Thymus (tissue), 14 donors: ENCODE measurements at places on chromosomes 7 and 10.

GRCh38 chr10:2641028-2641427 lies 426.3 kb upstream of the PFKP start:
- no peak for DNase-seq

DNA sequence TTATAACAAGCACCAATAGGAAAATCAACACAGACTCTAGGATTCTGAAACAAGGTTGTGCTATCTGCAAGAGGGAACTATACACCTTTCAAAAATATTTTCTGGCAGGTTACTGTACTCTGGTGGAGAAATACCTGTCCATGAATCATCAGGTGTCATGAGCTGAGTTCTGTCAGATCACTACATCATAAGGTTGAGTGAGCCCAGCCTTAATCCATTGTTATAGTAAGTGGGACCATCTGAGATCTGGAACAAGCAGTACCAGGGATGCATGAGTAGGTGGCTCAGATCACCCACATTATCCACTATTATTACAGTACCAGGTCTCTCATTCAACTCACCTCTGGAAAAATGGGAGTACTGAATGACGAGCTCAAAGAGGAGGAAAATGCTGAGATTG lies 212.4 kb downstream of the DGKI start:
- DNase-seq, result no peak

DNA sequence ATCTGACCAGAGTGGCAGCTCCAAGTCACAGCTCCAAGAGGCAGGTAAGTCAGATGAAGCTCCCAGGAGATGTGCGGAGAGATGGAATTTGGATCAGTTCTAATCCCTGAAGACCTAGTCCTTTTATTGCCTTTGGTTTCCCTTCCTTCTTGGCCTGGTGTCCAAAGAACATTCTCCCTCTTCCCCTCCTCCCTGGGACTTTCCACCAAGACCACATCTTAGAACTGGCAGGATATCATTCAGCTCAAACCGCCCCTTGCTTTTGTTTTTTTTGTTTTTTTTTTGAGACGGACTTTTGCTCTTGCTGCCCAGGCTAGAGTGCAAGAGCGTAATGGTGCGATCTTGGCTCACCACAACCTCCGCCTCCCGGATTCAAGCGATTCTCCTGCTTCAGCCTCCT lies 190.8 kb downstream of the GFRA1 start:
- DNase-seq, result no peak

DNA sequence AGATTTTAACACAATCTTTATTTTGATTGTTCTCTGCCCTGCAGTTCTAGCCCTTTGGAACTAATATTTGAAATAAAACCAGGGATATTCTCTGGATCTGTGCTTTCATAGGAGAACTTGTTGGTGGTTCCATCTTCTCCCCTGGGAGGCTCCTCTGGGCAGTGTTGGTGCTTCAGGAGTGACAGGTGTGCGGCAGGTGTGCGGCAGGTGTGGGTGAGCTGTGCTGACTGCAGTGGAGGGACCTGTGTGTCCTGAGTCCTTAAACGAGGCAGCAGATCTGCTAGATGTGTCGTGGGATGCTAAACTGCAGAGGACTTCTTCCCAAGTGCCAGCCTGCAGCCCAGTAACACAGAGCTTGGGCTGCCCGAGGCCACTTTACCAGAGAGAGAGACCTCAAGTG lies 98.4 kb downstream of the LYZL1 start:
- no peak for DNase-seq

- DNase-seq, result no peak
Observed at GRCh38 chr10:132354356-132355094, 22.5 kb downstream of the LRRC27 start.

GRCh38 chr10:5284311-5285057 lies 80.3 kb upstream of the UCN3 start:
- DNase-seq, result peak; percentile 42

DNA sequence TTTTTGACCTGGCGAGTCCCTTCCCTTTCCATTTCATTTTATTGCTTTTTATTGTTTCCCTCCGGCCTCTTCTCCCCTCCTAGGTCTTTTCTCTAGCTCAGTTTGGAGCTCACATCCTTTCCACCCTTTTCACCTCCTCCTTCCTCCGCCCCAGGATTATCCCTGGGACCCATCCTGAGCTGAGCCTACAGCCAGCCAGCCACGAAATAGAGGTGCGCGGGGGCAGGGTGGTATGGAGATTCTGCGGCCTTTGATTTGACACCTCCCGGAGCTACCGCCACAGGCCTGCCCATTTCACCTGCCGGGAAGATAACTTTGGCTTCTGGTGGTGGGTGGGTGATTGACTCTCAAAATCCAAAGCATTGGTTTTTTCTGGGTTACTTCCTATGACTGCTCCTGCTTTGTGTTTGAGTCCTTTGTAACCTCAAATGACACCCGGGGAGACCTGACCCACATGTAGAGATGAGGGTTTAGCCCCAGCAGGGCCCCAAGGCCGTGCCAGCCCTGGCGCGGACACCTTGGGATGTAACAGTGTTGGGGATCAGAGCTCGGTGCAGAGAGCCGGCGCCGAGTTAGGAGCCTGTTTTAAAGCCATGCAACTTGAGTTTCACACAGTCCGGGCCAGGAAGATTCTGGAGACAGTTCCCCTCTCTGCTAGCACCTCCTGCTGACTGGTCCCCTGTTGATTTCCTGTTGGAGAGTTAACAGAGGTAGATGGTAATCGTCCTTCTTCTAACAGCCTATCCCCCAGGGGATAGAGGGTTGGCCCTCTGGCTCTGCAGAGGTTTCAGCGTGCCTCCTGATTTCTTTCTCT lies 1.5 kb downstream of the DUSP5 start:
- no peak for DNase-seq

DNA sequence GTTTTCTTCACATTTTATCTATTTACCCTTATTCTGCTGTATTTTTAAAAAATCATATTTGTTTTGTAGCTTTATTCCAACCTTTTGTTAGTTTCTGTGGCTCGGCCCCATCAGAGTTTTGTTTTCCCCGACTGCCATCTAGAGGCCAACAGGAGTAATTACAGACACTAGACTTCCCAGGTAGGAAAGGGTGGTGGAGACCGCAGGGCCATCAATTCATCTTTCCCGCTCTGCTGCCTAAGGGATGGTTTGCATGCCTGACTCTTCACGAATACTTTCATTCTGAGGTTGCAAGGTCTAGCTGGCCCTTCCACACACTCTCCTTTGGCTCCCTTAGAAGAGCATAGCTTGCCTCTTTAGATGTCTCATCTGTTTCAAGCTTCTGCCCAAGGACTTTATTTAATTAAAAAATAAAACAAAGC lies 38.3 kb downstream of the LYZL2 start:
- peak; percentile 50 for DNase-seq

GRCh38 chr10:44400541-44400940 lies 15.6 kb upstream of the CXCL12 start:
- DNase-seq, result no peak

- no peak for DNase-seq
Observed at GRCh38 chr10:48258105-48258504, 16.4 kb downstream of the FRMPD2 start.

- DNase-seq, result no peak
Observed at GRCh38 chr7:130009848-130010688, 41.1 kb downstream of the ZC3HC1 start.

DNA sequence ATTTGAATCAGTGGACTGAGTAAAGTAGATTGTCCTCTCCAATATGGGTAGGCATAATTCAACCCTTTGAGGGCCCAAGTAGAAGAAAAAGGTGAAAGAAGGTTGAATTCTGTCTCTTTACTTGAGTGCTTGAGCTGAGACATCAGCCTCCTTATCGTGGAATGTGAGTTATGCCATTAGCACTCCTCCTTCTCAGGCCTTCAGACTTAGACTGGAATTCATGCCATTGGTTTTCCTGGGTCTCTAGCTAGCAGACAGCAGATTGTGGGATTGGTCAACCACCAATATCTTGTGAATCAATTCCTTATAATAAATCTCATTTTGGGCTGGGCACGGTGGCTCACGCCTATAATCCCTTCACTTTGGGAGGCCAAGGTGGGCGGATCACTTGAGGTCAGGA lies 89.2 kb downstream of the CUL2 start:
- no peak for DNase-seq

DNA sequence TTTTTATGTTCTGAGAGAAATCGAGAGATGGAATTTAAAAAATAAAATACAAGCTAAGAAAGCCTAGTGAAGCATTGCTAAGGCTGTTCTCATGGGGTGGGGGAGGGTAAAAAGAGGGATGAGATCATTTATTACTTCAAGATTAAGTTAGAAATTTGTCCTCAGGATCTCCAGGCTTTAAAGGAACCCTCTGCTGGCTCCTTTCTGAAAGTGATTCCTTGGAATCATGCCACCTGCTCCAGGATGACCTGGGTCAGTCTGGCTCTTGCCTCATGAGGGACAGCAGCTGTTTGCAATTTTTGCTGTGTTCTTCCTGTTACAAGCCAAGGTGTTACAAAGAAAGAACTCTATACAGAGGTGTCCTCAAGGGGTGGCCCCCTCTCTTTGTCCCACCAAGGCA lies 69.8 kb downstream of the CDK1 start:
- no peak for DNase-seq

DNA sequence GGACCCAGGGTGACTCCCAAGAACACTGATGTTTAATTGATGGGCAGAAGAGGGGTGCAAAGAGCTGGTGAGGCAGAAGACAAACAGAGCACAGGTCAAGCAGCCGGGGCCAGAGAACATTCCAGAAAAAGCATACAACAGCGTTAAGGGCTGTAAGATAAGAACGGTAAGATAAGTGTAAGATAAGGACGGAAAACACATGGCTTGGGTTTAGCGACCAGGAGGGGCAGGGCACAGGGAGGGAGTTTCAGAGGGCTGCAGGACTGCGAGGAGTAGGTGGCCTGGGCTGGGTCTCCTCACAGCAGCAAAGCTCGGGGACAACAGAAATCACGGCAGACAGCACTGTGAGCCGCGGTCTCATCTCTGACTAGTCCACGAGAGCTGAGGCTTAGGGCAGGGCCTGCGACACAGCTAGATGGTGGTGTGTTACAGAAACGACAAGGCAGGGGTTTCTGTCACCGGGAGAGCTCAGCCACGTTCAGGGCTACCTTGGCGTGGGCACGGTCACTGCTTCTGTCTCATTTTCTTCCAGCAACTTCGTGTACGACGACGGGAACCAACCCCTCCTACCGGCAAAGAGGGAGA lies 24.6 kb downstream of the BRI3 start:
- DNase-seq, result no peak

DNA sequence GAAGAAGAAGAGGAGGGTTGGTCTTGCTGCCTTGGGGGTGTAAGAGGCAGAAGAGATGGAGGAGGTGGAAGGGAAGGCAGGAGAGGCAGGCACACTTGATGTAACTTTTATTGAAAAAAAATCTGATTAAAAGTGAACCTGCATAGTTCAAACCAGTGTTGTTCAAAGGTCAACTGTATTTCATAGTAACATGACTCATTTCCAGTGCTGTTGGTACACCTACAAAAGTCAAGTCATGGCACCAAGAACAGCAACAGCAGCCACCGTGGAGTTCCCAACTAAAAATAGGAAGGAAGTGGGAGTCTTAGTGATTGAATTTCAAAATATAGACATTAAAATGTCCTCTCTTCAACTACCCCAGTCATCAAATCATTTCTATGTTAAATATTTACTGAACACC lies 88.5 kb downstream of the CTNNA3 start:
- no peak for DNase-seq

DNA sequence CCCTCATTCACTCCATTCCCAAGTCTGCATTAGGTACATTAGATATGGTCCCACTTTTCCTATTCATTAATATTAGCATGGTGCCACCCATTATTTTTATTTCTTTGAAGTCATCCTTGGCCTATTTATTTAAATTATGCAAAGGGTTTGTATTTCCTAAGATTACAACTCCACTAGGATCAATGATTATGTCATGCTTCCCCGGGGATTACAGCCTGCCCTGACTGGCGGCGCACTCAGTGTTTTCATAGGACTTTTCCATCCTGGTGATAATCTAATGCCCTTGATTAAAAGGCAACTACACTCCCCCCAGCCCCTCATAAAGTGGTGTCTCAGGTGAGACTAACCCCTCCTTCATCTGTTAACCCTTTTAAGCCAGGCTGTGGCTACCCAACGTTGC lies 187.2 kb downstream of the POU6F2 start:
- no peak for DNase-seq

DNA sequence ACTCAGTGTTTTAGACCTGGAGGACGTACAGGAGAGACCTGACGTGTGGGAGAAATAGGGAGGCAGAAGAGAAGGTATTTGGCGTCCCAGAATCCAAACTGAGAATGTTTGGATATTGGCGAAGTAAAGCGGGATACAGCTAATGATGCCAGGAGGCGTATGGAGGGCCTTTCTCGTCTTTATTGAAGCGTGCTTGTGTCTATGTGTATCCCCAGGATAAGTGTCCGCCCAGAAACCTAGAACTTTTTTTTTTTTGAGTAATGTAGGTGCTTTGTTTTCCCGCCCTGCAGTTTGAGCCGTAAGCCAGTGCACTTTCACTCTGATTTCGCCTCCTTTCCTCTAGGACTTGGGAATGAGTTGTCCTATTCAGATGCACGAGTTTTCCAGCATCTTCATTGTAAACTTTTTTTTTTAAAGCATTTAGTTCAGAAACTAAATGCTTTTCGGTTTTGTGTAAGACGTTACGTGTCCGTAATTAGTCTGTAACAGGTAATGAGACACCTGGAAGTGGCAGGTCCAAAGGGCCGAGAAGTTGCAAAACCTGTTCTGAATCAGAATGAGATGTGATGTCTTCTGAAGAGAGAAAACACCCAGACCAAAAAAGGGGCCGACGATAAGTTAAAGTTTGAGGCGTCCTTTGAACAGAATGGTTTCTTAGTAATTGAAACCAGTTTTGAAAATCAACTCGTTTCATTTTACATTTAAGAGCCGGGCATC lies 746 bp downstream of the ARL5B start:
- DNase-seq, result peak; percentile 16

DNA sequence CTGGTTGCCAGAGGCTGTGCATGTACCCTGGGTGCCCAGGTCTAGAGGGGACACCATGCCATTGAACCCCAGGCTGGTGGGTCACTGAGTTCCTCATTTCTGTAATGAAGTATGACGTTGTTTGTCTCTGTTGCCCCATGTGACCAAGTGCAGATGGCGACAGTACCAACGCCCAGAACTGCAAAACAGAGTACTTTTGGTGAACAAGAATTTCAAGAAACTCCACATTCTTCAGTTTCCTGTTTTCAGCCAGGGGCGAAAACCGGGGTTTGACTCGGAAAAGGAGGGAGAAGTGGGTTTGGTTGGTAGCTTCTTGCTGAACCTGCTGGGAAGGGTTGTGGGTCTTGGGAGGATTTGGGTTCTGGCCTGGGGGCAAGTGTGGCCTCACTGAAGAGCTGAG lies 18.2 kb downstream of the CYP17A1 start:
- DNase-seq, result no peak

- DNase-seq, result no peak
Observed at GRCh38 chr7:114952296-114952695, 30.4 kb downstream of the MDFIC start.

GRCh38 chr7:28551331-28551730 lies 139.0 kb downstream of the CREB5 start:
- no peak for DNase-seq

DNA sequence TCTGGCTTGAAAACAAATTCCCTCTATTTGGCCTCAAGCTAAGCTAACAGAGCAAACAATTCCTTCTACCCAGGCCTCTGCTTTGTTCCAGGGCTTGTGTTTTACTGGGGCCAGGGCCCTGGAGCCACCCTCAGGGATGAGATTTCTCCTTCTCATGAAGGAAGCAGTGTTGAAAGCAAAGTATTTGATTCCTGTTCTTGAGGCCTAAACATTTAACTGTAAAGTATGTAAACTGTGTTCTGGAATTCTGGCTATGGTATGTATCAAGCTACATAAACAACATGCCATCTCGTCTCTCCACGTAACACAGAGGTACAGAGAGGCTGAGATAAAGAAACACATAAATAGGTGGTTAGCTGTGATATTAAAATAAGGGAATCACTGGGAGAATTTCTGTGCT lies 81.8 kb downstream of the HERPUD2 start:
- no peak for DNase-seq

- DNase-seq, result no peak
Observed at GRCh38 chr7:2146676-2147472, 85.9 kb downstream of the MAD1L1 start.
